Cardiac muscle cell (in vitro differentiated cells and primary cell): ENCODE measurements at places on chromosomes 3 and 15.

DNA sequence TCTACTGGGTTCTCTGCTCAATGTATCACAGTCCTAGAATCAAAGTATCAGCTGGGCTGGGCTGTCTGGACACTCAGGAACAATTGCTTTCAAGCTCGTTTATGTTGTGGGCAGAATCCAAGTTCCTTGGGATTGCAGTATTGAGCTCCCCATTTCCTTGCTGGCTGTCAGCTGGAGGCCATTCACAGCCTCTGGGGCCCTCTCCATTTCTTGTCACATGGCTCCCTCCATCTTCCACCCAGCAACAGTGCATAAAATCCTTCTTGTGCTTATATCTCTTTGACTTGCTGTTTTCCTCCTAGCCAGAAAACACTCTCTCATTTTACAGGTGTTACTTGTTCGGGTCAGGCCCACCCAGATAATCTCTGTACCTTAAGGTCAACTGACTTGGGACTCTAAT, 363.5 kb downstream of the IGSF11 start:
- no peak for DNase-seq
- H3K36me3 ChIP-seq, result no peaks in the 10 kb centered on the region
- H3K27me3 ChIP-seq, result no peaks in the 10 kb centered on the region
- H3K4me3 ChIP-seq, result no peak overlapping the region
- H3K4me1 ChIP-seq, result no peaks in the 10 kb centered on the region

GRCh38 chr3:172279974-172280373, 168.3 kb downstream of the GHSR start:
- no peaks in the 10 kb centered on the region for H3K27me3 ChIP-seq
- H3K36me3 ChIP-seq, result no peaks in the 10 kb centered on the region
- peak overlapping the region; percentile 73 for H3K27ac ChIP-seq
- no peak for DNase-seq

GRCh38 chr3:192864941-192865340, 52.7 kb downstream of the MB21D2 start:
- no peaks in the 10 kb centered on the region for H3K27me3 ChIP-seq
- no peaks in the 10 kb centered on the region for H3K36me3 ChIP-seq
- peaks cover 5% of the 10 kb centered on the region for H3K4me1 ChIP-seq
- DNase-seq, result no peak
- H3K27ac ChIP-seq, result no peak overlapping the region

DNA sequence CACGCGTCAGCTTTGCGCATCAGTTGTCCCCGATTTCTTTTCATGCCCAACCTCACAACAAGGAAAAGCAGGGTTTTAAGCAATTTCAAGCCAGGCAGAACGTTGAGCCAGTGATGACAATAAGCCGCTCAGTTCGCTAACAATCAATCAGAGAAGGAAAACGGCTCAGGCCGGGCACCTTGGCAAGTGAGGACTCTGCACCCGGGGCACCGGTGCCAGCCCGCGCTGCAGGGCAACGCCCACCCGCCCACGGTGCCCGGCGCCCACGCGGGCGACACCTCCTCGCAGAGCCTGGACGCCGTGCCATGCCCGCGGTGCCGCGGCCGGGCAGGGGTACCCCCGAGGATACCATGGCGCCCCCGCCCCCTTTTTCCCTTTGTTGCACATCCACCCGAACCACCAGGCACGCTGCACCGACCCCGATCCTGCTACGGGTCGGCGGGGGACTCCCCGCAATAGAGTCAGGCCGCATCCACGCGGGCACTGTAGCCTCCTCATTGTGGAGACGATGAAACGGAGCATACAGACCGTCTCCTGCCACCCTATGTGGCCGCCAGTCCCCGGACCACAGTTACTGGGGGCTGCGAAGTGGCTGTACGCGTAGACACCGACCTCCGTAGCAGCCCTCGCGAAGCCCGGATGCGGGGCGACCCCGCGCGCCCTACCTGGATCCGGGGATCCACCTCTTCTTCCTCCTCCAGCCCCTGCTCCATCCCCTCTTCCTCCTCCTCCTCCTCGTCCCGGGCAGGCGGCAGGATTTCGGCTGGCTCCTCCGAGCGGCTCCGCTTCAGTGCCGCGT, 581 bp downstream of the SH3BP5 start:
- H3K27ac ChIP-seq, result no peak overlapping the region
- no peak for DNase-seq
- H3K4me1 ChIP-seq, result peaks cover 16% of the 10 kb centered on the region
- H3K36me3 ChIP-seq, result no peaks in the 10 kb centered on the region
- no peaks in the 10 kb centered on the region for H3K27me3 ChIP-seq

- no peak overlapping the region for H3K27ac ChIP-seq
- no peak overlapping the region for H3K4me3 ChIP-seq
- no peak for DNase-seq
- no peaks in the 10 kb centered on the region for H3K36me3 ChIP-seq
- H3K27me3 ChIP-seq, result no peaks in the 10 kb centered on the region
Measured at GRCh38 chr15:69609776-69610175, 157.2 kb downstream of the RPLP1 start.

DNA sequence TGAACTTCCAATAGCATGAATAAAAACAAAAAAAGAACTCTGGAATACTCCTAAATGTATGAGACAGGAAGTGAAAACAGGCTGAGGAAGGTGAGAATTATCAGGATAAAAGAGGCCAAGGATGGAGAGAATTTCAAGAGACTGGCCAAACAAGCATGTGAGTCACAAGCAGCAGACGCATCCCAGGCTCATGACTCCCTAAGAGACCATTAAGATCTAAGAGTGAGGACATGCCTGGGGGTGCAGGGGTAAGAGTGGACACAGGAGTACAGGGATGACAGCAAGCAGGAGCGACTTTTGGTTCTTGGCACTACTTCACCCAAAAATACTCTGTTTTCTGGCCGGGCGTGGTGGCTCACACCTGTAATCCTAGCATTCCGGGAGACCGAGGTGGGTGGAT, 7.1 kb downstream of the SCAMP2 start:
- no peaks in the 10 kb centered on the region for H3K27me3 ChIP-seq
- no peak overlapping the region for H3K4me3 ChIP-seq

GRCh38 chr15:48466820-48467219, 135.6 kb downstream of the DUT start:
- no peak overlapping the region for H3K27ac ChIP-seq
- no peak overlapping the region for H3K4me3 ChIP-seq
- H3K4me1 ChIP-seq, result no peaks in the 10 kb centered on the region
- no peaks in the 10 kb centered on the region for H3K36me3 ChIP-seq

GRCh38 chr3:16801698-16802097, 83.1 kb upstream of the PLCL2 start:
- DNase-seq, result peak; percentile 25
- peaks cover 13% of the 10 kb centered on the region for H3K4me1 ChIP-seq
- H3K36me3 ChIP-seq, result no peaks in the 10 kb centered on the region
- H3K27me3 ChIP-seq, result no peaks in the 10 kb centered on the region
- H3K27ac ChIP-seq, result no peak overlapping the region
- H3K4me3 ChIP-seq, result no peak overlapping the region

- peaks cover 2% of the 10 kb centered on the region for H3K27me3 ChIP-seq
- H3K4me1 ChIP-seq, result peaks cover 21% of the 10 kb centered on the region
- no peaks in the 10 kb centered on the region for H3K36me3 ChIP-seq
- DNase-seq, result no peak
- H3K27ac ChIP-seq, result no peak overlapping the region
- H3K4me3 ChIP-seq, result no peak overlapping the region
Measured at GRCh38 chr15:77866596-77867125, 210.8 kb downstream of the TBC1D2B start.

- H3K36me3 ChIP-seq, result no peaks in the 10 kb centered on the region
- H3K4me1 ChIP-seq, result peaks cover 16% of the 10 kb centered on the region
- no peak for DNase-seq
- H3K4me3 ChIP-seq, result no peak overlapping the region
- H3K27ac ChIP-seq, result no peak overlapping the region
Measured at GRCh38 chr15:47813748-47814384, 96.6 kb downstream of the SEMA6D start.

DNA sequence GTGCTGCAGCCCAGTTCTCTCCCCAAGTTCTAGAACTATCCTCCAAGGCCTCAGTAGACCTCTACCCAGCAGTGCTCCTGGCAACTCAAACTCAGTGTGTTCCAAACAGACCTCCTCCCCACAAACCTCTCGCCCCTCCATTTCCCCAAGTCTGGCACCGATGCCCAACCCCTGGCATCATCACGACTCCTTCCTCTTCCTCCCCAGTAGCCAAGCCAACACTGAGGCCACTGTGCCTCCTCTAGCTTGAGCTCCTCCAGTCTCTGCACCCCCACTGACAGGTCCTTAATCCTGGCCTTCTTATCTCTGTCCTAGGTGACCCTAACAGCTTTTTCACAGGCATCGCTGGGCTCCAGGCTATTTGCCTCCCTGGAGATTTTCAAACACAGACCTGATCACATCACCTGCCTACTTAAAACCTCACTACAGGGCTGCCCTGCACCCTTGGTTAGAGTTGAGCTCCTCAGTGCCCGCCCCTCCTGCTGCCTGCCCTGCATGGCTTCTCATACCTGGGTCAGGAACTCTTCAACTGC, 6.8 kb downstream of the ARPIN start:
- DNase-seq, result no peak
- peaks cover 7% of the 10 kb centered on the region for H3K36me3 ChIP-seq
- peaks cover 3% of the 10 kb centered on the region for H3K4me1 ChIP-seq
- H3K27me3 ChIP-seq, result no peaks in the 10 kb centered on the region

DNA sequence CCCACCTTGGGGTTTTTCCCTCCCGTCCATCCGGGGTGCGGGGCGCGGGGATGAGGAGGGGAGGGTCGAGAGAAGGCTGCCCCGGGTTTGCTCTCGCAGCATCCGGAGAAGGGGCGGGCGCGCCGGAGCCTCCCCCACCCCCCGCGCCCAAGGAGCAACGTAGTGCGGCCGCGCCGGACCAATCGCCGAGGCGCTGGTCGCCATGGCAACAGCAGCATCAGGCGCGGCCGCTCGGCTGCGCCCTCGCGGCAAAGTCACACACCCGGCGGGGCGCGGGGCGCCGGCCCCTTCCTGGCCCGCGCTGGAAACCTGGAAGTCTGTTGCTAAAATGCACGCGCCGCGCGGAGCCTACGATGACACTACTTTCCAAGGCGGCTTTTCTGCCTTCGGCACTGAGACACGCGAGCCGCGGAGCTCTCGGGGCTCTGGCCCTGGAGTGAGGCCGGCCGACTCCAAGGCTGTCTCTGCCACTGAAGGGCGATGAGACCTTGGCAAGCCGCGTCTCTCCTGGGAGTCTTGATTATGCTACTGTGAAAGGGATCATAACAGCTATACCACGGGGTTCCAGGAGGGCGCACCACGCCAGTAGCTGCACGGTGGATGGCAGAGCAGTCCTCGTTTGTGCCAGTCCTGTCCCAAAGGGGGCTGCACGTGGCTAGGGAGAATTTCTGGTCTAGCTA, at the start of gene IQSEC1:
Gene IQSEC1, minus strand, starts transcription at position 104 of the 680 bp plus-strand sequence. CDS start 415 bp downstream, outside the sequence.
- H3K4me1 ChIP-seq, result no peaks in the 10 kb centered on the region
- H3K36me3 ChIP-seq, result no peaks in the 10 kb centered on the region

GRCh38 chr3:36124118-36124796, 256.0 kb upstream of the STAC start:
- H3K36me3 ChIP-seq, result no peaks in the 10 kb centered on the region
- H3K27ac ChIP-seq, result no peak overlapping the region
- H3K4me1 ChIP-seq, result no peaks in the 10 kb centered on the region
- no peak overlapping the region for H3K4me3 ChIP-seq
- peak; percentile 56 for DNase-seq

GRCh38 chr3:44612678-44613077, 12.2 kb upstream of the ZNF197 start:
- DNase-seq, result no peak
- no peaks in the 10 kb centered on the region for H3K4me1 ChIP-seq
- H3K4me3 ChIP-seq, result no peak overlapping the region
- no peaks in the 10 kb centered on the region for H3K27me3 ChIP-seq
- H3K36me3 ChIP-seq, result no peaks in the 10 kb centered on the region
